ENCODE measurements at places on chromosomes 4 and X. TPM values are rescaled to one million over a fixed set of nuclear protein-coding genes. Genes with fewer than 3 reads are reported as not detected.

DNA sequence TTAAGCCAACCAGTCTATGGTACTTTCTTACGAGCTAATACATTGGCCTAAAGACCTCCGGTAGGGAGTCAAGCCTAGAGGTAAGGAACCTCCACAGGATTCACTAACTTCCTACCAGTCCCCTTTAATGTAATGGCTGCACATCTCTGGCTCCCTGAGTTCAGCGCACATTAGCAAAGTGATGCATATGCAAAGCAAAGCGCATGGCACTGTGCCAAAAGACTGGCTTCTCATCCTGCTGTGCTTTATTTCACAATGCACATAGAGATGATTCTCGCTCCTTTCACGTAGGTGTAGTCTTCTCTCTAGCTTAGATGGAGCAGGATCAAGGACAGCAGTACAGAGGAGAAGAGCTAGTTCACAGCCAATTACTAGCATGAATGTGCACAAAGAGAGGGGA lies 14.6 kb upstream of the CLTRN start:
- no peak for DNase-seq

DNA sequence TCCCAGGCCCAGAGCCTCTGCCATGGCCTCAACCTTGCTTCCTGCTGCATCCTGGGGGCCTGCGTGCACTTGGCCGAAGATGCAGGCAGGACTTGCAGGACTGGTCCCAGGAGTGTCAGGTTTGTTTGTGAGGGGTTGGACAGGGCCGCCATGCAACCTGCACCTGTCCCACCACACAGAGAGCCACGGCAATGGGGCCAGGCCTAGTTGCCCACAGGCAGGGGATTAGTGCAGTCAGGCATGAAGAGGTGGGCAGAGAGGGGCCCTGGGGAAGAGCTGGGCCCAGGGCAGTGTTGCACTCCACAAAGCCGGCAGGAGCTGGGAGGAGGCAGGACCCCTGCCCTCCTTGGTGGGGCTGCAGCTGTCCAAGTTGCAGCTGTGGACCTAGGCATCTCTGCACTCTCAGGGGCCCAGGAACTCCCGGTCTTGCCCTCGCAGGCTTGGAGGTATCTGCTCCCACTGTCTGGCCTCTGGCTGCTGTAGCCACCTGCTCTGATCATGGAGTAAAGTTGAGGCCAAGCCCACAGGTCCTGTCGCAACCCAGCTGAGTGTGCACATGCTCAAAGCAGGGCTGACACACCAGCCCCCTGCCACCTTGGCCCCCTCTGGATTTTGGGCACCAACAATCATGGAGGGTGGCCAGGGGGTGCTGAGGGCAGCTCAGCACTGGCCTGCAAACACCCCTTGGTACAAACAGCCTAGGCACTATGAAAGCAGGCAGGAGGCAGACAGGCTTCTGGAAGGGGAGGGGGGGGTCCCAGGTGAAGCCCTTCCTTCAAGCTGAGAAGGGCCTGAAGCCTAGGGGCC lies 190.4 kb upstream of the PCDH10 start:
- no peak for DNase-seq

GRCh38 chr4:64417974-64418373 lies 8.7 kb upstream of the TECRL start:
- no peak for DNase-seq

- DNase-seq, result no peak
These were observed 68.7 kb downstream of the WFS1 start for GRCh38 chr4:6338175-6338950.

GRCh38 chrX:50813843-50814661 lies at the start of gene SHROOM4:
TSS of gene SHROOM4 (minus strand) at chrX:50814194. CDS start at chrX:50814018, 176 bp downstream.
- no peak for DNase-seq

GAGE12E gene
- not detected for total RNA-seq

MXRA5 gene
- 3.2 TPM for total RNA-seq

DNA sequence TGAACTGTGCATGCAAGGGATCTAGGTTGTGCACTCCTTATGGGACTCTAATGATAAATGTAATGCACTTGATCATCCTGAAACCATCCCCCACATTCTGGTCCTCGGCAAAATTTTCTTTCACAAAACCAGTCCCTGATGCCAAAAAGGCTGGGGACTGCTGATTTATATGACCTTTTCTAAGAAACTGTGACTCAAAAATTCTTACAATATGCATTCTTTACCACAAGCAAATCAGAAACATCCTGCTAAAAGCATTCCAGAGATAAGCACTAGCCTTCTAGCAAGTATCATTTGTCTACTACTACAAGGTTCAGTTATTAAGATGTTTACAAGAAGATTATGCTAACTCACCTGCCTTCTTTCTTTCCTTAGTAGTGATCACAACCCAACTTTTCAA lies 166.5 kb upstream of the PCDH7 start:
- DNase-seq, result no peak

GRCh38 chr4:55397520-55398321 lies 2.0 kb downstream of the TMEM165 start:
- DNase-seq, result no peak

- no peak for DNase-seq
These were observed 181.0 kb upstream of the HCCS start for GRCh38 chrX:10930151-10930550.

GRCh38 chr4:42627885-42628646 lies 28.8 kb downstream of the ATP8A1 start:
- DNase-seq, result no peak

EMCN gene
- total RNA-seq, result 27.8 TPM

GRCh38 chr4:55435141-55435841 lies 39.5 kb downstream of the TMEM165 start:
- DNase-seq, result no peak

RPA4 gene
- total RNA-seq, result 5.0 TPM

FGF13 gene
- total RNA-seq, result 7.9 TPM

NDP gene
- not detected for total RNA-seq

DNA sequence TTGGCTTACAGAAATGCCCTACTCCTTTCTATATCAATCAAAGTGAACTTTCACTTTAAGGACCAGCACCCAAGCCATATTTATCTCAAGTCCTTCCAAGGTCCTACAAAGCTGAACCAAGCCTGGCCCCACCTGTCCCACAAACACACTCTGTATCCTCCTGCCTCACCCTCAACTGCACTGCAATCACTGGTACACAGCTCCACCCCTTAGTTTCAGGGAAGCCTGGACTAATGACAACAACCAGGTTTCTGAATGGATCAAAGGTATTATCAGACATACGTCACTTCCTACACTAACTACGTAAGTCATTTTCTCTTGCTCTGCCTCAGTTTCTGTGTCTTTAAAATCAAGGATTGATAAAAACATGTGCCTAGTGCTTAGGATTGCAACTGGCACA lies 205.6 kb upstream of the HS3ST1 start:
- no peak for DNase-seq

PIR gene
- total RNA-seq, result 54.7 TPM

DNA sequence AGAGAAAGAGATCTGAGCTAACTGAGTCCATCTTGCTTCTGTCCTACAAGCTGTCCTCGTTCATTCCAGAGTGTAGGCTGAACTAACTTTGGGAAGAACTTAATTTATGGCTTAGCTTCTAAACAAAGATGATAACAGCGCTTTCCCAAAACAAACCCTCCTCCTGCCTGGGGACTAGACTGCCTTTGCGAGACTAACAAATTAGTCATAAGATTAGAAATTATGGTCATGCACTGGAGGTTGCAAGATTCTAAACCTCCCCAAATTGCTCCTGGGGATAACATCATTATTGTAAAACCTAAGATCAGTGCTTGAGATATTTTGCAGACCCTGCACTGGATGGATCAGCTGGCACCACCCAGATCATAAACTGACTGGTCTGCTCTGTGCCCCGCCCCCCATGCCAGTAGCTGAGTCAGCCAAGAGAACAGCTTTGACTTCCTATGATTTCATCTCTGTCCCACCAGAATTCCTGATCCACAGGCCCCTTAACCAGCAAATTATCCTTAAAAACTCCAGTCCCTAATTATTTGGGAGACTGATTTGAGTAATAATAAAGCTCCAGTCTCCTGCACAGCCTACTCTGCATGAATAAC lies 883.3 kb downstream of the TRIML1 start:
- no peak for DNase-seq

- DNase-seq, result no peak
These were observed 197.1 kb downstream of the SLC7A11 start for GRCh38 chr4:138045036-138045435.

- DNase-seq, result no peak
These were observed 427.5 kb downstream of the BCOR start for GRCh38 chrX:39670281-39670680.

- no peak for DNase-seq
These were observed 199.7 kb upstream of the MAMLD1 start for GRCh38 chrX:150163221-150163930.

- DNase-seq, result no peak
These were observed 34.1 kb downstream of the ART3 start for GRCh38 chr4:76108467-76109181.

All from omental fat pad (tissue), 4 donors.